Vagina (tissue), 2 donors: ENCODE measurements at places on chromosomes 3 and 15. TPM values are rescaled to one million over a fixed set of nuclear protein-coding genes. Genes with fewer than 3 reads are reported as not detected.

The ARL14 gene
- not detected for total RNA-seq

The PPP2R3A gene
- 15.5 TPM for total RNA-seq

The MFN1 gene
- total RNA-seq, result 33.1 TPM

The STOML1 gene
- 15.0 TPM for total RNA-seq

The IRAK2 gene
- 10.6 TPM for total RNA-seq

The ISLR gene
- 208 TPM for total RNA-seq

The RNF111 gene
- 35.6 TPM for total RNA-seq

The CFAP92 gene
- total RNA-seq, result not detected

The GMPS gene
- total RNA-seq, result 29.2 TPM

The DPPA2 gene
- not detected for total RNA-seq

The KY gene
- total RNA-seq, result 3.7 TPM

The MEF2A gene
- total RNA-seq, result 51.3 TPM

The SNURF gene
- total RNA-seq, result 10.3 TPM

The ROBO1 gene
- total RNA-seq, result 66.5 TPM

The PIGZ gene
- total RNA-seq, result 9.8 TPM

The FETUB gene
- 3.7 TPM for total RNA-seq

The HRH1 gene
- total RNA-seq, result 9.3 TPM

The C2CD4B gene
- total RNA-seq, result 0.49 TPM

The ANKRD63 gene
- total RNA-seq, result not detected

The ACTC1 gene
- 15.0 TPM for total RNA-seq

The SLC6A11 gene
- total RNA-seq, result 0.25 TPM

The GRIP2 gene
- 0.98 TPM for total RNA-seq

The ITIH1 gene
- total RNA-seq, result 0.98 TPM

The GOLGA6D gene
- not detected for total RNA-seq

The NR2E3 gene
- 0.98 TPM for total RNA-seq

The TXNRD3 gene
- total RNA-seq, result 7.1 TPM

The NPAP1 gene
- not detected for total RNA-seq

The GATM gene
- total RNA-seq, result 50.1 TPM

The VPS39 gene
- total RNA-seq, result 85.2 TPM

The CGNL1 gene
- total RNA-seq, result 38.3 TPM

The KBTBD8 gene
- 0.49 TPM for total RNA-seq

The C3orf70 gene
- 5.6 TPM for total RNA-seq

The NLGN1 gene
- total RNA-seq, result 4.7 TPM

The RPL39L gene
- 10.8 TPM for total RNA-seq

The TMA7 gene
- 251 TPM for total RNA-seq

The CISH gene
- total RNA-seq, result 21.9 TPM

The IL5RA gene
- total RNA-seq, result not detected

The ALPK3 gene
- total RNA-seq, result 2.5 TPM

The SEMA6D gene
- 34.9 TPM for total RNA-seq

The EDC3 gene
- total RNA-seq, result 23.8 TPM

The NECTIN3 gene
- 20.4 TPM for total RNA-seq

The KLF15 gene
- total RNA-seq, result 25.3 TPM

The MAPKBP1 gene
- 35.8 TPM for total RNA-seq

The CALML4 gene
- total RNA-seq, result 6.1 TPM

The CD200 gene
- 3.9 TPM for total RNA-seq

The IL17RE gene
- 15.2 TPM for total RNA-seq

The CSPG4 gene
- 23.1 TPM for total RNA-seq

The GOLGA6L4 gene
- total RNA-seq, result 5.9 TPM

The ADIPOQ gene
- 36.6 TPM for total RNA-seq

The BCL2A1 gene
- total RNA-seq, result 1.7 TPM

The OCA2 gene
- 0.25 TPM for total RNA-seq

The SLC51B gene
- not detected for total RNA-seq
